ENCODE measurements at places on chromosomes 7 and 10.

DNA sequence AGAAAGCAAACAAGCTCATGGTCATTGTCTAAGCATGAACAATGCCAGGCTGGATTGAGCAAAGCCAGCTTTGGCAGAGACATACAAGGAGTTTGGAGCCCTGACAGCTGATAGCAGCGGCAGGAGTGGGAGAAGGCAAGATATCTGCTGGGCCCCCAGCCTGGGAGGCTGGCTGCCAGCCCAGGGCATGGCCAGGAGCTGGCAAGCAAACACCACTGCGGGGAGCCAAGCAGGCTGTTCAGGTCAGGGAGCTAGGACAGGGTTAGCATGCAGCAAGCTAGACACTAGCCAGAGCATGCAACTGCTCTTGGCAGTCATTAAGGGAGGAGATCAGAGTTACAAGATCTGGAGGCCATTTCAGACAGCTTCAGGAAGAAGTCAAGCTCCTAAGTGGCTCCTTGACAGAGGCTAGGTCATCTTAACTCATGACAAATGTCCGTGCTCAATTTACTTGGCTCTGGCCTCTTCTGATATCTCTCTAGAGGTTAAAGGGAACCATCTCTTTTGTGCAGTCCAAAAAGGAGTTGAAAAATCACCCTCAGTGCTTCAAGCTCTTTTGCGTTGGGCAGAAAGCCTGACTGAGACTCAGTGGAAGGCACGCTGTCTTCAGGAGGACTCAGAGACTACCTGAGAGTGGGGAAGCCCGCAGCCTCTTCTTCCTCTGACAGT lies 436.8 kb upstream of the C7orf33 start:
- no peak for DNase-seq

GRCh38 chr10:78353636-78354035 lies 320.0 kb downstream of the RPS24 start:
- DNase-seq: no peak

GRCh38 chr10:26323219-26323618 lies 106.6 kb downstream of the GAD2 start:
- no peak for DNase-seq

DNA sequence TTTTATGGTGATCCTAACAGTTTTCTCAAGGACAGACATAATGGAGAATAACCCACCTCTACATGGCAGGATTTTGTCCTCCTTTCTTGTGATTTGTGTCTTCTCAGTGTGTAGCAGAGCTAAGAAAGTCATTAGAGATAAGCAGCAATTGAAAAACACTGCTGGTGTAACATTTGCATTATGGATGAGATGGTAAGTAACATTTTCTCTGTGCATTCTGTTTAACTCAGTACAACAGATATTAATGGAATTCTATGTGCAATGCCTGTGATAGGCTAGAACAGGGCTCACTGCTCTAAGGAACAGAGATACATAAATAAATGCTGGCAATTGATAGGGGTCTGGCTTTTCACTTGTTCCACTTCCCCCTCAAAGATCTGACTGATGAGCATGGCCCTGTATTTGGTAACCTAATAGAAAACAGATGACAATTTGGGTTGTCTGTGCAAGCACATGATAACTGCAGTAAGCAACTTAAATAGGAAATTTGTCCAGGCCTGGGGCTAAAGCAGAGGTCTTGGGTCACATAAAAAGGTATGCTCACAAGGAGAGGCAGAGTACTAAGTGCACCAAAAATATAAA lies 560.3 kb upstream of the POM121L12 start:
- no peak for DNase-seq

GRCh38 chr7:155804897-155805825 lies 7.1 kb downstream of the SHH start:
- DNase-seq: peak; percentile 89

- DNase-seq: no peak
Measured at GRCh38 chr10:14578060-14578952, 196.4 kb downstream of the FAM107B start.

DNA sequence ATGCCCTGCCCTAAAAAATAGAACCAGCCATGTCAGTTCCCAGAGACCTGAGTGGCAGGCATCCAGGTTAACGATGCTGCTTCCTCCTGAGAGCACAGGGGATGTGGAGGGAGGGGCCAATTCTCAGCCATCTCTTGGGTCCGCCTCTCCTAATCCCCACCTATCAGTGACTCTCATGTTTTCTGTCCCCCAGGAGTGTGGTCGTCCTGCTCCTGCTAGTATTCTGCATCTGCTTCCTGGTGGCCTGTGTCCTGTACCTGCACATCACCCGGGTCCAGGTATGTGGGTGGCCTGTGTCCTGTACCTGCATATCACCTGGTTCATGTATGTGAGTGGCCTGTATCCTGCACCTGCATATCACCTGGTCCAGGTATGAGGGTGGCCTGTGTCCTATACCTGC lies 105.3 kb downstream of the ADCY1 start:
- DNase-seq: no peak

GRCh38 chr10:1393481-1393880 lies 337.3 kb downstream of the WDR37 start:
- no peak for DNase-seq

GRCh38 chr10:84453303-84453702 lies 124.9 kb downstream of the CCSER2 start:
- no peak for DNase-seq

- DNase-seq: no peak
Measured at GRCh38 chr10:123518765-123519164, 147.4 kb upstream of the GPR26 start.

DNA sequence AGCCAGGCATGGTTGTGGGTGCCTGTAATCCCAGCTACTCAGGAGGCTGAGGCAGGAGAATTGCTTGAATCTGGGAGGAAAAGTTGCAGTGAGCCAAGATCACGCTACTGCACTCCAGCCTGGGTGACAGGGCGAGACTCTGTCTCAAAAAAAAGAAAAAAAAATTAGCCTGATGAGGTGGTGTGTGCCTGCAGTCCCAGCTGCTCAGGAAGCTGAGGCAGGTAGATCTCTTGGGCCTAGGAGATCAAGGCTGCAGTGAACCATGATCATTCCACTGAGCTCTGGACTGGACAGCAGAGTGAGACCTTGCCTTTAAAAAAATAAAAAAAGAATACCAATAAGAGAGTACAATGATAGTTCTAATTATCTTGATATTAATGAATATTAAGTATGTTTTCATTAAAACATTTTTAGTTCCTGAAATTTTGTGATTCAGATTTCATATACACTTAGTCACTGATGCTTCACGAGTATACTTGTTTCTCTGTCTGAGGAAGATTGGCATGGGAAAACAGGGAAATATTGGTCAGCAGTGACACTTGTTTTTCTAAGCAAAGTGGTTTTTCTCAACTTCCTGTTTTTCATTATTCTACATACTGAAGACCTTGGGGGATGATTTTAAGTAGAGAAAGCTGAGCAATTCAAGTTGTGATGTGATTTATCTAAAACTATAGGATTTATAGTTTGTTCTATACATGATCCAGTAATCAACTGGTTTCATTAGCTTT lies 76.8 kb downstream of the ADK start:
- DNase-seq: no peak

DNA sequence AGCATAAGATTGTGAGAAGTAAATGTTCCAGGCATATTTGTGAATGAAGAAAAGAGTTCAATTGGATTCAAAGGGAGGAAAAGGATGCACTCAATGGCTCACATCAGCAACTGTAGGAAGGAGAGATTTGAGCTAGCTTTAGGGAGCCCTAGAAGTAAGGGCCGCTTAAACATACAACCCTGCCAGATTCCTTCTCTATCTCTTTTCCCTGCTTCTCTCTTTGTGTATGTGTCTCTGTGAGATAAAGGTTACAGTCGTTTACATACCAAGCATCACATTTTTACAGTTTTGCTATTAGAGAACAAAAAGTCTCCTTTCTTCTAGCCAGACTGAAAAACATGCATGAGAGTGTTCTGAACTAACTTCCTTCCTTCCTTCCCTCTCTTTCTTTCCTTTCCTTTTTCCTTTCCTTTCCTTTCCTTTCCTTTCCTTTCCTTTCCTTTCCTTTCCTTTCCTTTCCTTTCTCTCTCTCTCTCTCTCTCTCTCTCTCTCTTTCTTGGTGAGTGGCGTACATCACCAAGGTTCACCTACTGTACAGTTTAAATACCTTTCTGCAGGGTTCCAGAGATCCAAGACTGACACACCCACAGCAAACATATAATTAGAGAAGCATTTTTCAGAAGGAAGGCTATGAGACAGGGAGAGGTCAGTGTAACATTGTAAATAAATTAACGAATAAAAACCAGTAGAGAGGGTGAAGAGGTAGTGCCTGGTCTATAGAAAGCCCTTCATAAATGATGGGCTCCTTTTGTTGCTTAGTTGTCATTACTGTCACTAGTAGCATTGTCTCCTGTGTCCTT lies 240.4 kb downstream of the ARL4A start:
- no peak for DNase-seq

GRCh38 chr10:31194986-31195385 lies 124.0 kb upstream of the ZEB1 start:
- DNase-seq: no peak

- DNase-seq: no peak
Measured at GRCh38 chr7:121945480-121946236, 72.7 kb downstream of the PTPRZ1 start.

DNA sequence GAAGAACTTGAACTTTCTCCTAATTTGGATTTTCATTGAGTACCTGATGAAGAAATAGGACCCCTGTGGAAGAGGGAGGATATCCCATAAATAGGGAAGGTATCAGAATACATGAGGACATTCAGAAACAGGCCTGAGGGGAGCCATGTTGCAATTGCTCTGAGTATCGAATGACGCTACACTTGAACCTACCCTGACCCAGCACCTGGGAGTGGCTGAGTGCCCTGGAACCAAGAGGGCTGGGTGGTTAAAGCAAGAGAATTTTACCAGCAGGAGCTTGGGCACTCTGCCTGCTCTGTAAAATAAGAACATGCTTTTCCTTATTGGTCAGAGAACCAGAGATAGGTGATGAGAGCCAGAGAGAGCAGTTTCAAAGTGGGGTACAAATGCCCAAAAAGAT lies 7.2 kb downstream of the NEUROD6 start:
- DNase-seq: no peak

DNA sequence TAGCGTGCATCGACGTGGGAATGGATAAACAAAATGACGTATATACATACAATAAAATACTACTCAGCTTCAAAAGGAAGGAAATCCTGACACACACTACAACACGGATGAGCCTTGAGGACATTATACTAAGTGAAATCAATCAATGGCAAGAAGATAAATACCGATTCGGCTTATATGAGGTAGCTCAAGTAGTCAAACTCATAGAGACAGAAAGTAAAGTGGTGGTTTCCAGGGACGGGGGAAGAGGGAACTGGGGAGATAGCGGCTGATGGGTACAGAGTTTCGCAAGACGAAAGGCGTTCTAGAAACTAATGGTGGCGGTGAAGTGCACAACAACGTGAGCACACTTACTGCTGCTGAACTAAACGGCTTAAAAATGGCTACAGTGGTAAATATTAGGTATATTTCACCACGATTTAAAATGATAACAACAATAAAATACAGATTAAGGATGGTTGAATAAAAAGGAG lies 516.7 kb downstream of the PARD3 start:
- DNase-seq: no peak

GRCh38 chr10:12727832-12728215 lies 273.7 kb downstream of the CCDC3 start:
- no peak for DNase-seq

- peak; percentile 69 for DNase-seq
Measured at GRCh38 chr7:101362334-101363195, at the start of gene COL26A1. COL26A1 (plus strand) TSS chr7:101362875; CDS start chr7:101363033, 158 bp downstream.

DNA sequence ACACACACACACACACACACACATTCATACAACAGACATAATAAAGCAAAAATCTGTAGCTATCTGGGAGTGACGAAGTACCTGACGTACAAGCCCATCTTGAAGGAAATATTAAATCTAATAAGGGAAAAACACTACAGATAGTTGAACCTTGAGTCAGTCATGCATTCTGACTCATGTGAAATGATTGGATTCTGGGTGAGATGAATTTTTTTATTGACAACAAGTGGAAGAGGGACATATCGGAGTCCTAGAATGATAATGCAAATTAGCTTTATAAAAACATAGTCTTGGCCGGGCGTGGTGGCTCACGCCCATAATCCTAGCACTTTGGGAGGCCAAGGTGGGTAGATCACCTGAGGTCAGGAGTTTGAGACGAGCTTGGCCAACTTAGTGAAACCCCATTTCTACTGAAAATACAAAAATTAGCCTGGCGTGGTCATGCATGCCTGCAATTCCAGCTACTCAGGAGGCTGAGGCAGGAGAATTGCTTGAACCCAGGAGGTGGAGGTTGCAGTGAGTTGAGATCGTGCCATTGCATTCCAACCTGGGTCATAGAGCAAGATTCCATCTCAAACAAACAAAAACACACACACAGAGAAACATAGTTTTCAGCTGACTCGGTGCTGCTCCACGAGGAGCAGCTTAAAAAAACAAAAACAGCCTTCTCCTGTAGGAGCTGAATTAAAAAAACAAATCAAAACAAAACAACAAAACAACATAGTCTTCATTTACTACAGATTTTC lies 154.4 kb upstream of the MKLN1 start:
- DNase-seq: no peak

DNA sequence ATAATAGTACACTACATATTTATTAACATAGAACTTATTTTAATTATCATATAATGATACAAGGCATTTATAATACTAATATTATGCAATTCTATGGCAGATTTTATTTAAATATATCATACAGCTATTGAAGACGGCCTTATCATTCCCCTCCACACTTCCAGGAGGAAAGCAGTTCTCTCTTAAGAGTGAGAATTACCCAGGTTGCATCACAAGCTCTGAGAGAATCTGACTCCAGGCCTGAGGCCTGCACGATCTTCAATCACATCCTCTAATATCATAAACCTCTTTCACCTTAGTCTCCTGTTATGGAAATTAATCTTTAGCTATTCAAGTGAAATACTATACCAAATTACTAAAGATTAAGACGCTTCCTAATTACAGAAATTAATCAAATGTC lies 564.4 kb downstream of the PARD3 start:
- DNase-seq: no peak

DNA sequence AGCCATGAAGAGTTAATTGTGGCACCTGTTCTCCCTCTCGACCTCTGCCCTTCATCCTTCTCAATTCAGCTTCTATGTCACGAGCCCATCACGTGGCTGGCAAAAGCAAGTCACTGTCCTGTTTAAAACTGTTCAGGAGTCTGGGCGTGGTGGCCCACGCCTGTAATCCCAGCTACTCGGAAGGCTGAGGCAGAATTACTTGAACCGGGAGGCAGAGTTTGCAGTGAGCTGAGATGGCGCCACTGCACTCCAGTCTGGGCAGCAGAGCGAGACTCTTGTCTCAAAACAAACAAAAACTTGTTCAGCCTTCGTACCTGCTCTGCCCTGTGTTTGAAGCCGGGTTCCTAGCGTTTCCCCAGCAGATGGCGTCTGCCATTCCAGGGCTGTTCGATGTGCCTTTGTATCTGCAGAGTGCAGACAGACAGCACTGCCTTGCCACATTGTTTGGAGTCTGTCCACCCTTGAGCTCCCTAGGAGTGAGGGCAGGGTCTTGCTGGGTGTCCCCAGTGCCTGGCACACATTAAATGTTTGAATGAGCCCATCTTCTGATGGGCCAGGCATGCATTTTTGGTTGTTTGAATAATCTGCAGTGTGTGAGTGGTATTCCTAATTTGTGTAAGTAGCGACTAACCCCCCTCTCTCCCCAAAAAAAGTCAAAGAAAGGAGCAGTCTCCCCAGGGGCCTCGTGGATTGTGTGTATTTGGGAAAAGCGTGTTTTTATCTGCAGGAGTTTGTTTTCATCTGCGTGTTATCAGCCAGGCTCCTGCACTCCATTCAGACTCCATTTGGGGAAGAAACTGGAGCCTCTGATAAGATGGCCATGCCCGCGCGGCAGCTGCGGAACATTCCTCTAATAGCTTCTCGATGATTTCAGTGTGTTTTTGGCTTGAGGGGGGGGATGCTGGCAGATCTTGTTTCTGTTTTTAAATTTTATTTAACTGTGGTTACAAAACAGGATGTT lies 61.2 kb downstream of the DNAJB6 start:
- peak; percentile 22 for DNase-seq
